Upper lobe of right lung (tissue), 1 donor: ENCODE measurements at places on chromosomes 5 and 9. TPM values are rescaled to one million over a fixed set of nuclear protein-coding genes. Genes with fewer than 3 reads are reported as not detected.

Gene FBXO38
- total RNA-seq: 67.1 TPM

Gene SPINK1
- not detected for total RNA-seq

Gene SAPCD2
- total RNA-seq: 0.84 TPM

Gene SLC34A1
- total RNA-seq: not detected

Gene NSG2
- total RNA-seq: not detected

Gene NME5
- total RNA-seq: 2.4 TPM

Gene SOHLH1
- total RNA-seq: not detected

Gene ACTBL2
- total RNA-seq: not detected

Gene ZNF354B
- 15.7 TPM for total RNA-seq

Gene OLFM1
- 26.0 TPM for total RNA-seq

Gene GDA
- total RNA-seq: 0.20 TPM

Gene MYMK
- total RNA-seq: not detected

Gene SLC1A3
- total RNA-seq: 43.5 TPM

Gene PCDHB7
- total RNA-seq: 2.8 TPM

Gene WNK2
- total RNA-seq: 0.35 TPM

Gene ETF1
- total RNA-seq: 114 TPM

Gene DPYSL3
- 52.8 TPM for total RNA-seq

Gene FAM151B
- 3.4 TPM for total RNA-seq

Gene LURAP1L
- 32.3 TPM for total RNA-seq

Gene ANXA2R
- 4.8 TPM for total RNA-seq

Gene DIRAS2
- total RNA-seq: not detected

Gene SLC6A19
- not detected for total RNA-seq

Gene SPATA31E1
- total RNA-seq: not detected

Gene FBLL1
- not detected for total RNA-seq

Gene FXN
- total RNA-seq: 12.4 TPM

Gene CARD19
- total RNA-seq: 31.8 TPM

Gene PTPRD
- 30.8 TPM for total RNA-seq

Gene RAI14
- total RNA-seq: 79.6 TPM

Gene ZCCHC9
- 20.2 TPM for total RNA-seq

Gene KCNIP1
- 2.7 TPM for total RNA-seq

Gene PCDHGA7
- 2.5 TPM for total RNA-seq

Gene S1PR3
- 10.2 TPM for total RNA-seq

Gene ADAMTS16
- total RNA-seq: 0.26 TPM

Gene SCGB3A2
- 186 TPM for total RNA-seq

Gene IL13
- not detected for total RNA-seq

Gene TEK
- total RNA-seq: 65.6 TPM

Gene GPR21
- 3.3 TPM for total RNA-seq

Gene LCN1
- not detected for total RNA-seq

Gene ATOX1
- total RNA-seq: 62.4 TPM

Gene MARVELD2
- total RNA-seq: 32.4 TPM

Gene OR13J1
- not detected for total RNA-seq

Gene LRRTM2
- total RNA-seq: 0.52 TPM

Gene TAS2R1
- total RNA-seq: not detected

Gene EGFLAM
- total RNA-seq: 2.1 TPM

Gene ASPN
- total RNA-seq: 7.5 TPM

Gene TNIP1
- 120 TPM for total RNA-seq

Gene SLU7
- total RNA-seq: 49.2 TPM

Gene PALM2AKAP2
- 52.4 TPM for total RNA-seq
